Upper lobe of left lung (tissue), 6 donors: ENCODE measurements at places on chromosomes 1 and 21. TPM values are rescaled to one million over a fixed set of nuclear protein-coding genes. Genes with fewer than 3 reads are reported as not detected.

Gene SPATA6
- total RNA-seq = 11.4 TPM

Gene CPLANE2
- 9.0 TPM for total RNA-seq

GRCh38 chr1:63403386-63403785, 36.0 kb downstream of the ALG6 start:
- no peak for DNase-seq

GRCh38 chr1:172266528-172267174, 153.8 kb upstream of the C1orf105 start:
- no peak for DNase-seq

GRCh38 chr1:52139817-52140540, 1.9 kb upstream of the ZFYVE9 start:
- no peak for DNase-seq

- DNase-seq = peak; percentile 97
Observed at GRCh38 chr1:155250633-155251449, 4.4 kb downstream of the ENTREP3 start.

Gene HSPB7
- total RNA-seq = 2.3 TPM

DNA sequence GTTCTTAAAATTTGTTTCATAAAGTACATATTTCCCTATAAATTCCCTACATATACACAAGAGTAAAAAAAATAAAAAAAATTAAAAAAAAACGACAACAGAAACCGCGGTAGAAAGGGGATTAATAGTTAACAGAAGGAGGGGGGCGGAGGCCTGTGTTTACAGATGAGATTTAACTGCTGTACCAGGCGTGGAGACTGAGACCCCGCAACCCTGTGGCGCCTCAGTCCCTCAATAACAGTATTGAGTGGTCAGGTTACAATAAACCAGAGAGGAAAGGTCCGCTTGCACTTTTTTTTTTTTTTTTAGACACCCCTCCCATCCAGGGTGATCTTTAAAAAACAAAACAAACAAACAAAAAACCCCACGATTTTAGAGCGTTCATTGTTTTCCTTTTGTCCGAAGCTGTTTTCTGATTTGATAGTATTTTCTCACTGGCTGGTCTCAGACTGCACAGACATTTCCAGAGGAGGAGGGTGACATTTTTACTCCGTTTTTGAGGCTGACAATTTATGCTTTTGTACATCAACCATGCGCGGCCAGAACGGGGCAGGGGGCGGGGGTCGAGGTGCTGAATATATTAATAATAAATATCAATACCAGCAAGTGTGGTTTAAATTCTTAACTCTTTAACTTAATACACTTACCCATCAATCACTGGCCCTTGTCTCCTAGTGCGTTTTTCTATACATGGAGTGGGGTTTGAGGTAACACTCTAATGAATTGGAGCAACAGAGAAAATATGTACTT, 1223.9 kb downstream of the BRINP3 start:
- peak; percentile 56 for DNase-seq

Gene MAP10
- 1.2 TPM for total RNA-seq

- DNase-seq = no peak
Observed at GRCh38 chr1:160219062-160219929, 14.1 kb downstream of the PEA15 start.

Gene HAO2
- 1.0 TPM for total RNA-seq

- DNase-seq = no peak
Observed at GRCh38 chr1:11929849-11930248, 3.6 kb upstream of the KIAA2013 start.

Gene EXO5
- total RNA-seq = 30.4 TPM

DNA sequence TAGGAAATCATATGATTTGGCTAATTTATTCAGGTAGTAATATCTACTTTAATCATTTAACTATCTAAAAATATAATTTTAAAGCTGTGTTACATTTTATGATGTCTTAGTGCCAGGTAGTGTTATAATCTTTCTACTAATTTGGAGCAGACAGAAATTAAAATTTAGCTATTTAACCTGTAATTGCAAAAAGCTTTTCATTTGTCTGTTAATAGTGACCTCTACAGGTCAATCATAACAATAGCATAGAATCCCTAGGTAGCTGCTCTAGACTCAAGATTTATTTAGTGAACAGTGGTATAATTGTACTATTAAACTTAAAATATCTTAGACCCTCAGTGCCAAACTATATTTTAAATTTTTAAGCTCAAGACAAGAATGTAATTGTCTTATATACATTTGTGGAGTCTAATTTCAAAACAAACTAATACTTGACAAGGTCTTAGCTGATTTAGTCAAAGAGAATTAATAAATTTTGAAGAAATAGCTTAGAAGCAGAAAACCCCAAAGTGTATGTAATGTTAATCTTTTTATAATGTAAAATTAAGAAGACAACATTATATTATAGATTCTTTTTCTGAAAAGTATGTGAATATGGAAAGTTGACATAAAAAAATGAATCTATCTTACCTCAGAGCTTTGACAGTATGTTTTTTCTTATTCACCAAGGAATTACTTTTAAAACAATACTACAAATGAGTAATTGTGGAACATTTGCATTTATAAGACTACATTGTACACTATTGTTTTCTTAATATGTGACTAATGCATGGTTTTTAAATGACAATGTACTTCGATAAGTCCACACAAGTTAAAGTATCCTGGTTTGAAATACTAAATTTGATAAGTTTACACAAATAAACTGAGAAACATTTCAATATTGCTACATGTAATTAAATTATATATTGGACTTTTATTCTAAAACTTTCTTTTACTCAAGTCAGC, 64.1 kb upstream of the RNPC3 start:
- no peak for DNase-seq

DNA sequence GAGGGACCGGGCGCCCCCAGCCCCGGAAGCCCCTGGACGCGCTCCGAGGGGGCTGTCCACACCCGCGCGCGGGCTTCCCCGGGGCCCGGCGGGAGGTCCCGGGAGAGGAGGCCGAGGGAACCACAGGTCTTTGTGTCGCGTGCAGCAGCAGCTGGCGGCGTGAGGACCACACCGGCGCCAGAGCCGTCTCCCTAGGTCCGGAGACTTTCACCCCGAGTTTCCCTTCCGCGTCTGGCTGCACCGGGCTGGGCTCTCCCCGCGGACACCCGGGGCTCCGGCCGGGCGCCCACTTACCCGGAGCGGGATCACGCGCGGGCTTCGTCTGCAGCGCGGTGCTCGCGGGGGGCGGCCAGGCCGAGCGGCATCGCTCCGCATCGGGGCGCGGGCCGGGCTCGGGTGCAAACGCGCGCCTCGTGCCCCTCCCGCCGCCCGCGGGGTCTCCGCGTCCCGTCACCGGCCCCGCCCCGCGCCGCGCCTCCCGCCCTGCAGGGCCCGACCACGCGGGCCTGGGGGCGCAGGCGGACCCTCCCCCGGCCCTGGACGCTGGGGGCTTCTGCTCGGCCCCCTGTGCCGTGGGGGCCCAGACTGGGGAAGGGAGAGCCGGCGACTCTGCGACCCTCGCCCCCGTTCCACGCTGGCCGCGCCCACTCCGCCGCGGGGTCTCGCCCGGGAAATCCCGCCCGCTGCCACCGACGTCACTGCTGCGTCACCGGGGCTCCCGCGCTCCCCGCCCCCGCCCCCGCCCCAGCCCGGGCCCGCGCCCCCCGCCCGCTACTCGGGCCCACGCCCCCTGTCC, at the start of gene GNG4:
GNG4 (minus strand) TSS at position 417 of the 796 bp plus-strand sequence. CDS start 65,946 bp downstream, outside the sequence.
- no peak for DNase-seq

DNA sequence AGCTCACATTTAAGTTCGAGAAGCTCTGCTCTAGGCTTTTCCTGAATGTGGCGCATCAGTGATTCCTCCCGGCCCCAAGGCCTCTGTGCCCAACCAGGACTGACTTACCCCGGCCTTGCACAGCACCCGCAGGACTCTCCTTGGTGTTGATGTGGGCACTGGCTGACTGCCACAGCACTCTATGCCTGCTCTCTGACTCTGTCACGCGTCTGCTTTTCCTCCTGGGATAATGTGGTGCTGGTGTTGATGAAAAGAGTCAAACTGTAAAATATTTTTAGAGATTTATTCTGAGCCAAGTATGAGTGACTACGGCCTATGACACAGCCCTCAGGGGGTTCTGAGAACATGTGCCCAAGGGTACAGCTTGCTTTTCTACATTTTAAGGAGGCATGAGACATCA, 15.5 kb upstream of the SLC2A5 start:
- DNase-seq = peak; percentile 56

DNA sequence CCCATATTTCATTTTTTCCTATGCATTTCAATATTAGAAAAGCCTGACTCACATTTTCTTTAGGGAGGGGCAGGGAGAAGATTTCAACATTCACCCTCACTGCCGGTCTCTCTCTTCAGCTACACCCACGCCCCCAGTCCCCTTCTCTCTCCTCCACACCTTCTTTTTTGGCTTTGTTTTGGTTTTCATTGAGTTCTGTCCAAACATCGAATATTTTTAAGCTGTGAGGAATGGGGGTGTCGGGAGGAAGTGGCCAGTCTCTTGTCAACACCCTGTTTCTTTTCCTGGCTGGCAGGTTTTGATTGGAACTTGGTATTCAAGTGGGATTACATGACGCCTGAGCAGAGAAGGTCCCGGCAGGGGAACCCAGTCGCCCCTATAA, 177.3 kb downstream of the PGBD5 start:
- DNase-seq = no peak

Gene ERG
- 14.7 TPM for total RNA-seq

- peak; percentile 95 for DNase-seq
Observed at GRCh38 chr1:212665241-212666115, 34.2 kb downstream of the BATF3 start.

GRCh38 chr1:33805988-33806387, 57.9 kb upstream of the HMGB4 start:
- no peak for DNase-seq

Gene GSTM5
- total RNA-seq = 24.3 TPM

DNA sequence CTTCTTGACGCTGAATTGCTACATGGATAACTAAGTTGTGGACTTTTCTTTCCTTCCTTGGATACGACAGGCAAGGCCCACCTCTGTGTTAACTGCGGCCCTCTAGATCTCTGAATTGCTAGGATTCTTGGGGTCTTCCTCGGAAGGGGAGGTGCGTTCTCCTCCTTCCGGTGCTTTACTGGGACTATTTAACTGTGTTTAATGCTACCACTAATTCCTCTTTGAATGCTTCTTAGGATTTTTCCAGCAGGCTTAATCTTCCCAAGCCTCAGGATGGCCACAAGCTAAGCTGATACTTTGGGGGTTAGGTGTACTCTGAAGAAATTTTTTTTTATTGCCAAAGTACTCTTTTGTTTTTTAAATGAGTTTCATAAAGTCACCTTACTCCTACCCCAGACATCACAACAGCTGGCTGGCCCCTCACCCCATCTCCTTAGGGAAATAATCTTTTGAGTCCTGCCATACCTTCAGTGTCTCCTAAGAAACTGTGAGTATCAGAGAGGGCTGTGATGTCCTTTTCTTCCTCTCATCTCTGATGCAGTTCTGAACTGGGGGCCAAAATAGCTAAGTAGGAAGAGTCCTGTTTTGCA, 21.4 kb downstream of the KIRREL1 start:
- no peak for DNase-seq

DNA sequence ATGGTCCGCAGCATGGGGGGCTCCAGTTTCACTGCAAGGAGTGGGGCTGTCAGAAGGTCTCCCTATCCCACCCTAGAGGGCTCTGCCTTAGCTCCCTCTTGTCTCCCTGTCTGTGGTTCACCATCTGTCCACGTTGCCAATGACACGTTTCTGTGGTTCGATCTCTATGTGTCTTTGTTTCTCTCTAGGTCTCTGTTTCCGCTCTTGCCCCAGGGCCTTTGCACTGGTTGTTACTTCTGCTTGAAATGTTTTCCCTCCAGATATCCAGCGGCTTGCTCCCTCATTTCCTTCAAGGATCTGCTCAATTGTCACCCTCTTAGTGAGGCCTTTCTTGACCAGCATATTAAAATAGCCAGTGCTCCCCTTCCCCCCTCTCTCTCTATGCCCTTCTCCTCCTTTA, 8.5 kb upstream of the MRPS15 start:
- no peak for DNase-seq

DNA sequence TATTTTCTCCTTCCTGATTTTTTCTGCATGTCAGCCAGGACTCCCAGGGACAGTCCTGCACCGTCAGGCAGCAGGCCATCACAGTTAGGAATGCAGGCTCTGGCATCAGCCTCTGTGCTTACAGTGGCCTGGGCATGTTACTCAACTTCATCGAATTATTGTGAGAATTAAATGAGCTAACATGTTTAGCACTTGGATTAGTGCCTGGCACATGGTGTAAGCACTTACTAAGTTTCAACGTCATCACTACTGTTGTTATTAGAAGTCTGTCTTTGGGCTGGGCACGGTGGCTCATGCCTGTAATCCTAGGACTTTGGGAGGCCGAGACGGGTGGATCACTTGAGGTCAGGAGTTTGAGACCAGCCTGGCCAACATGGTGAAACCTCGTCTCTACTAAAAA, 45.1 kb downstream of the SCCPDH start:
- DNase-seq = no peak

DNA sequence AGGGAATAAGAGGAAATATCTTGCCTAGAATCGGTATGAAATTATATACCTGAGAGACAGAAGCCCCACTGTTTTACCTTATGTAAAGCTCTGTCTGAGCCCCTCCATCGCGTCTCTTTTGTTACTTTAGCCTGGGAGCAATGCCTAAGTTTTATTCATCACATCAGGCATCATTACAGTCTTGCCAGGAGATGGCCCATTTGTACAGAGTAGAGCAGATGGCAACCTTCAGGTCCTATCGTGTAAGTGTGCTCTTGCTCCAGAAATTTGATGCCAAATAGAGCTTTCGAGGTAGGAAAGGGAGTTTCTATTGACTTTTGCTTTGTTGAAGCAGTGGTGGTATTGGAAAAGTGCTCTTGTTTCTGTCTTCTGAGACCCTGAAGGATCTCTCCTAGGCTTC, 24.9 kb downstream of the CFAP126 start:
- no peak for DNase-seq

Gene LIPI
- not detected for total RNA-seq

Gene HYI
- 259 TPM for total RNA-seq

GRCh38 chr1:47432071-47433036, 5.5 kb upstream of the FOXD2 start:
- DNase-seq = no peak

Gene FCRL6
- total RNA-seq = 3.5 TPM

DNA sequence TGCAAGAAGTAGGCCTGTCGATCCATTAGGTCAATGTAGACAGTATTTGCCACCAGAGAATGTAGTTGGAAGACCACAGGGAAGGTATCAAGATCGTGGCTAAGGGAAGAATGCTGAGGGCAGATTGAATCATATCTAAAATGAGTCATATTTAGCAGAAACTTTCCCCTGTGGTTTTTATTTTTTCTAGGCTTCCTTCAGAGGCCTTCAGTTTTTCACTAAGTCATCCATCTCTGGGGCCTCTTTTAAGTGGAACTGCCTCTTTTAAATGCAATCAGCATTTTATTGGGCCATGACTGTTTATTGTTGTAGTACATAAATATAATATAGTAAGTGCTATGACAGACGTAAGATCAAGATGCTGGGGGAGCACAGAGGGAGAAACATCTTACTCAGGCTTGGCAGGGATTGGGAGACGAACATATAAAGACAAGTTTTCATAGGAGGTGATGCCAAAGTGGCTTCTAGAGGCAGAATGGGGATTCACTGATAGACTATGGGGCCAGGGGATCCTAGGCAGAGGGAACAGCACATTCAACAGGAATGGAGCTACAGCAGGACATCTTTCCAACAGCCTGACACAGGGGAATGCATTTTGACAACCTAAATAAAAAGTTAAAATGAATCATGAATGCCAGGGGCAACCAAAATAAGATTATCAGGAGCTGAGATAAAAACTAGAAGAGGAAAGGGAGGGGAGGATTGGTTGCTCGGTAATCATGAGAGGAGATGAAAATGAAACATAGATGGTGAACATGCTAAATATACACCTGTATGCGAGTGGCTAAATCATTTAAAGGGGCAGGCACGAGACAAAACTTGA, 20.1 kb downstream of the UBE2U start:
- DNase-seq = no peak

Gene SLAMF1
- 1.0 TPM for total RNA-seq
